NCI-H526 (cell line): ENCODE measurements at places on chromosomes 5 and 9.

DNA sequence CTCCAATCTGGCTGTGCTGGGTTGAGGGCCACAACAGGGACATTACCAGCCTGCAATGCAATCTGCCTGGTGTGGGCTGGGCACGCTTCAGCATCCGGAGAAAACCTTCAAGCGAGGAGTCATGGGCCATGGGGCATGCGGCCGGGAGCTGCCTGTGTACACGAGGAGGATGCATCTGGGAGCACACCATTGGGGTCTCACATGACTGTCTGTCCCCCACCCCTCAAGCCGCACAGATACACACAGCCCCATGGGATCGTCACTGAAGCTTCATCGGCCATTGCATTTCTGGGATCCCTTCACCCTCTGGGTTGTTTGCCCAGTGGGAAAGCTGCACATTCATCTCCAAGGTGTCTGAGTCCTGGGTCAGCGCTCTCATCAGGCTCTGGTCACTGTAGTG lies 9.9 kb downstream of the LCN1 start:
- DNase-seq = no peak

- no peak for DNase-seq
These were observed 72.5 kb upstream of the RXRA start for GRCh38 chr9:134253606-134254205.

DNA sequence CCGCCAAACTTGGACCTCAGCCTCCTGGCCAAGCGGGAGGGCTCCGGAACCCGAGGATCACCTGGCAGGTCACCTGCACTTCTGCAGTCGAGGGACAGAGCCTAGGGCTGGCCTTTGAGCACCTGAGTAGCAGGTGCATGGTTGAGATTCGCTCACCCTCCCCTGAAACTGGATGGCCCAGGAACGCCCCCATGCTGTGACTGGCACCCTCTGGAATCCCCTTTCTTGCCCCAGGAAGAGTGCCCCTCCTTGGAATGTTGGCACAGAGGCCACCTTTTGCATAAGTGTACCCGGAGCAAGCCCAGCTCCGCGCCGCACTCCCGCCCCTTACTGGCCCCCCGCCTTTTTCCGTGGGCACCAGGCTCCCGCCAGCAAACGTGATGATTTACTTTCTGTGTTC lies 112.5 kb upstream of the IER5L start:
- DNase-seq = no peak

DNA sequence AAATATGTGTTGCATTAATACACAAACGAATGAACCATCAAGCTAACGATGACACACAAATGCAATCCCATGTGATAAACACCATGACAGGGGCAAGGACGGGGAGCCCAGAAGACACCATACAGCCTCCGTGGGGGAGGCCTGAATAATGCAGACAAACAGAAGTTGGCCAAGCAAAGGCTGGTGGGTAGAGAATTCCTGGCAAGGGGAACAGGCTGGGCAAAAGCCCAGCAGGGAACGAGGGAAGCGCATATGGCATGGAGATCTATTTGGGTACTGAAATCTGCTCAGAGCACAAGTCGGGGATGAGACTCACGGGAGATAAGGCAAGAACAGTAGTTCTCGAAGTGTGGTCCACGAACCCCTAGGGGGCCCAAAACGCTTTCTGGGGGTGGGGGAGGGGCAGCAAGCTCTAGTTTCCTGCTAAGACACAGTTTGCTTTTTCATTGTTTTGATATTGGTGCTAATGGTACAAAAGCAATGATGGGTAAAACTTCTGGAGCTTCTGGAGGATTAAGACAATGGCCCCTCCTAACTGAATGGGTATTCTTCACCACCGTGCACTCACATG lies 42.9 kb upstream of the FBXW11 start:
- no peak for DNase-seq

- no peak for DNase-seq
These were observed 242.0 kb downstream of the AUH start for GRCh38 chr9:91119679-91120078.

DNA sequence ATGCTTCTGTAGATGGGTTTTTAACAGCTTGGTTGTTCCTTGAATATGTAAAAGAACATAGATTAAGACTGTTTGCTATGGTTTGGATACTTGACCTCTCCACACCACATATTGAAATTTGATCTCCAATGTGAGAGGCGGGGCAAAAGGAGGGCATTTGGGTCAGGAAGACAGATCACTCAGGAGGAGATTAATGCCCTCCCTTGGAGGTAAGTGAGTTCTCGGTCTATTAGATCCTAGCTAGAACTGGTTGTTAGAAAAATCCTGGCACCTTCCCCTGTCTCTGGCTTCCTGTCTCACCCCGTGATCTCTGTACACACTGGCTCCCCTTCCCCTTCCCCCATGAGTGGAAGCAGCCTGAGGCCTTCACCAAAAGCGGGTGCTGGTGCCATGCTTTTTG lies 281.1 kb upstream of the ANKRD55 start:
- no peak for DNase-seq

DNA sequence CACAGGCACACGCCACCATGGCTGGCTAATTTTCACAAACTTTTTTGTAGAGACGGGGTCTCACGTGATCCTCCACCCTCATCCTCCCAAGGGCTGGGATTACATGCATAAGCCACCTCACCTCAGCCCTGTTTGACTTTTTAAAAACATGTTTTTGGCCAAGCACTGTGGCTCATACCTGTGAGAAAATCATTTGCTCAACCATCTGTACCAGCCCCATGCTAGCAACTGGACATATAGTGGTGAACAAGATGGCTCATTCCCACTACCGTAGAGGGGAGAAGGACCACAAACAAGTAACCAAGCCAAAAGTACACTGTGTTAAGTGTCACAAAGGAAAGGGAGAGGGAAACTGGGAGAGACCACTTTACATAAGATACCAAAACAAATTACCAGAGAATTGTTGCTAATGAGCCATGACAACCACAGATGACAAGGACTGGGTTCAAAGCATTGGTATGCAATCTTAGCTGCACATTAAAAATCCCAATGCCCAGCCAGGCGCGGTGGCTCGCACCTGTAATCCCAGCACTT lies 19.2 kb downstream of the PPP2CA start:
- no peak for DNase-seq

GRCh38 chr5:52805615-52806014 lies 17.9 kb downstream of the ITGA1 start:
- no peak for DNase-seq

- DNase-seq = no peak
These were observed 108.1 kb downstream of the SEMA5A start for GRCh38 chr5:9437741-9438240.

GRCh38 chr5:132291026-132291425 lies 3.2 kb upstream of the SLC22A4 start:
- no peak for DNase-seq

DNA sequence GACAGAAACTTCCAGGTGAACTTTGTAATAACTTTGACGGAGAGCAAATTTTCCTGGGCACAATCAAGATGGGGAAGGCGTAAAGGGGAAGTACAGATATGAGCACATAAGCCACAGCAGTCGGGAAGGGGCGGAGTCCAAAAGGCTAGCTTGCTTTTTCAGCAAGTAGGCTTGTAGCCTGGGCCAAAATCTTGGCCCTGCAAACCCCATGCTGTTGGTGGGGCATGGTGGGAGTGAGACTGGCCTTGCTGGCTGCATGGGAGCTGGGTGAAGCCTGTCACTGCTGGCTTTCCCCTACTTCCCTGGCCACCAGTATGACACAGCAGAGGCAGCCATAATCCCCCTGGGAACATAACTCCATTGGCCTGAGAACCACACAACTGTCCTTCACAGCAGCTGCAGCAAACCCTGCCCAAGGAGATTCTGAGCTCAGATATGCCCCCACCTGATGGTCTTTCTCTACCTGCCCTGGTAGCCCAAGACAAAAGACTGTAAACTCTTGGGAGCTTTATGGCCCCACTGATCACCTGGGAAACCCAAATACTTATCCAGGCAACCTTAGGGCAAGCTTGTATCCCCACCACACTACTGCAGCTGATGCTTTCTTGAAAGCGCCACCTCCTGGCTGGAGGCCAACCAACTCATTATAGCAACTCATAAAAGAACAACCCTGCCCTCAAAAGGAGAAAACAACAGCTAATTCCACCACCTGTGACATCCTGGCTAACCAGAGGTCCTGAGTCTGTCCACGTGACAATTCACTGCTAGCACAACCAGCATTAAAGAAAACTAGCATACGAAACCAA lies 24.0 kb downstream of the DCTN4 start:
- DNase-seq = no peak

- DNase-seq = no peak
These were observed 171.2 kb upstream of the ACTBL2 start for GRCh38 chr5:57653636-57654290.

GRCh38 chr5:41641621-41642020 lies 131.2 kb upstream of the PLCXD3 start:
- DNase-seq = no peak

GRCh38 chr5:14497311-14497710 lies 84.3 kb upstream of the OTULINL start:
- DNase-seq = no peak

GRCh38 chr9:92119586-92119985 lies 4.4 kb upstream of the SPTLC1 start:
- no peak for DNase-seq

DNA sequence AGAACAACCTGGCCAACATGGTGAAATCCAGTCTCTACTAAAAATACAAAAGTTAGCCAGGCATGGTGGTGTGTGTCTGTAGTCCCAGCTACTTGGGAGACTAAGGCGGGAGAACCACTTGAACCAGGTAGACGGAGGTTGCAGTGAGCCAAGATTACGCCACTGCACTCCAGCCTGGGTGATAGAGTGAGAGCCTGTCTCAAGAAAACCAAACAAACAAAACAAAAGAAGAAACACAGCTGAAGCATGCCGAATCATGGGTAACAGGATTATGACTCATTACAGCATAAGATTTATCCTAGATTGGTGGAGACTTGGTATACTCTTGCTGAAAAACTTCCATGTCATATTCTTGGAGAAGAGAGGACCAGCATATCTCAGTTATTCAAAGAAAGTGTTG lies 236.7 kb upstream of the CCNH start:
- no peak for DNase-seq

DNA sequence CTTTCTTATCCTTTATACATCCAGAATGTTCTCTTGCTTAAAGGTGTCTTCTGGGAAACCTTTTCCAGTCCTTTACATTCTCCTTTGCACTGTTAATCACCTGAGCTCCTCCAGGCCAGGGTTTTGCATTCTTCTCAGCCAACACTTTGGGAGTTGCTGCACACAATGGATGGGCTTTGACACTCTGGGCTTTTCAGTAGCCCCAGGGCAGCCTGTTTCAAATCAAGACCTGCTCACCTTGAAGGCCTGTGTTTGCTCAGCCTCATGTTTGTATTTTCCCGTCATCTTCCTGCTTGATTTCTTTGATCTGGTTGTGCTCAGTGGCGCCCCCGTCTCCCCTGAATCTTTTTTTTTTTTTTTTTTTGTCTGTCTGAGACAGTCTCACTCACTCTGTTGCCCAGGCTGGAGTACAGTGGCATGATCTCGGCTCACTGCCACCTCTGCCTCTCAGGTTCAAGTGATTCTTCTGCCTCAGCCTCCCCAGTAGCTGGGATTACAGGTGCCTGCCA lies 41.0 kb downstream of the DMRT1 start:
- no peak for DNase-seq

DNA sequence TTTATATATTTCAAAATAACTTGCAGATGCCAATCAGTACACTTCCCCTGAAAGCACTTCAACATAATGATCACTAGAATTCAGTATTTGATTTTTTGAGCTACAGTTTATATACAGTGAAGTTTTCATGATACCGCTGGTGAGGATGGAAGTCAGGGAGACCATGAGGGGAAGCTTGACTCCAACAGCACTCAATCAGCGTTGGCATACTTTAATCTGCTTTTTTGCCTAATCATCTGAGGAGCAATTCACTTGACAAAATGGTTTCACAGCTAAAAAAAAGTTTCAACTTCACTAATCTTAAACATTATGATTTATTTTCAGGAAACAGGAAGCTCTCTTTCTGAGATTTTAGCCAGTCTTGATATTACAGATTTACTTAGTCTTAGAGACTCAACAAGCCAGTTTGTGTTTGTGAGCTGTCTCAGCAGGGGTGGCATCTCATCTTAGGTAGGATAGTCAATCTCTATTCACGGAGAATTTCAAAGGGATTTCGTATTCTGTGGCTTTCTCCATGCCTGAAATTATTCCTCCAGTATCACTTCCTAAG lies 111.4 kb upstream of the ARRDC3 start:
- DNase-seq = no peak
